ENCODE measurements at places on chromosomes 7 and 10.

- DNase-seq: no peak
Measured at GRCh38 chr10:118983263-118983662, 46.3 kb upstream of the NANOS1 start.

DNA sequence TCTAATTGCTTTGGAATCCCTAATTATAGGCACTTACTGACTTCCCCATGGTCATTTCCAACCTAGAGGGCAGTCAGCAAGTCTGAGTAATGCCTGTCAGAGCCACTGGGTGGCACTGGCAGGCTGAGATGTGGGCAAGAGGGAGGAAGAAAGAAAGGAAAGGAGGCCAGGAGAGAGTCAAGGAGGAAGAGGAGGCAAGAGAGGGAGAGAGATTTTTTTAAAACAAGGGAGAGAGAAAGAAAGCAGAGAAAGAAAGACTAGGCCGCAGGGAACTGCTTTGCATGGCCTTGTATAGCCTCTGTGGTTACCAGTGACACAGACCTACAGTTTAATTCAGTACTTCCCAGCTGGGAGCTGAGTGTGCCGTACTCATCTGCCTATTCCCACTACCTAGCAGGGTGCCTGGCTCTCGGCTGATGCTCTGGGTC, 210.4 kb upstream of the ADO start:
- peak; percentile 62 for DNase-seq

- DNase-seq: no peak
Measured at GRCh38 chr10:7045891-7046599, 364.8 kb downstream of the SFMBT2 start.

DNA sequence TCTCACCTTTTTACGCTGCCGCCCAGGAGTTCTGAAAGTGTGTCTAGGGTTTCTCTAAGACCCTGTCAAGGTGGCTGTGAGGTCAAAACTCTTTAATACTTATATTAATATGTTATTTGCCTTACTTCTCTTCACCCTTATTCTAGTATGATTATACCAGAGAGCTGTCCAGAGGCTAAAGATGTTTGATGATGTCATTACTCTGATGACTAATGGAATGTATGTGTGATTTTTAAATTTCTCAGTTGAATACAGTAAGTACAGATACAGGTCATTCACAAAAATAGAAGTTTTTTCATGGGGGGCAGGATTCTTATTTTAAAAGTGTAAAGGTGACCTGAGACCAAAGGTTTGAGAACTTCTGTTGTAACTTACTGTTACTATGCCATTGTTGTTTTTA, 150.6 kb upstream of the FOXP2 start:
- DNase-seq: no peak

DNA sequence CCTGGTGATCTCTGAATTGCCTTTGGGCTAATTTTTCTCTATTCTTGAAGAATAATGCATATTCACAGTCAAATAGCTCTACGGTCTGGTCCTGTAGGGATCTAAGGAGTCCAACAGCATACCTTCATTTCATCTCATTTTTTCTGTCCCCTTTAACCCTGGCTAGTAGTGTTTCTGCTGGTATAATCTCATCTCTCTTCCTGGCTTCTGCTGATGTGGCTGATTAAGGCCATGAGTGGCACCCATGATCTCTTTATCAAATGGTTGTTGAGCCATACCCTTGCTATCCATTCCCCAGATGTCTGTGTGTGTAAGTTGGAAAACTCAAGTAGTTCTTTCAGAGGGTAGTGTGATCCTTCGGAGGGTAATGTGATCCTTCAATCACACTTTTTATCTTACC, 119.5 kb downstream of the MARCHF5 start:
- no peak for DNase-seq

Data from activated T-cell treated with anti-CD3 and anti-CD28 coated beads, Interleukin-2, amount 50 U/mL, for 72 hours (primary cell).